Hematopoietic multipotent progenitor cell treated with erythropoietin and hydrocortisone succinate and interleukin-3 and kit ligand, for 17 days (in vitro differentiated cells): ENCODE measurements at places on chromosomes 16 and 17.

DNA sequence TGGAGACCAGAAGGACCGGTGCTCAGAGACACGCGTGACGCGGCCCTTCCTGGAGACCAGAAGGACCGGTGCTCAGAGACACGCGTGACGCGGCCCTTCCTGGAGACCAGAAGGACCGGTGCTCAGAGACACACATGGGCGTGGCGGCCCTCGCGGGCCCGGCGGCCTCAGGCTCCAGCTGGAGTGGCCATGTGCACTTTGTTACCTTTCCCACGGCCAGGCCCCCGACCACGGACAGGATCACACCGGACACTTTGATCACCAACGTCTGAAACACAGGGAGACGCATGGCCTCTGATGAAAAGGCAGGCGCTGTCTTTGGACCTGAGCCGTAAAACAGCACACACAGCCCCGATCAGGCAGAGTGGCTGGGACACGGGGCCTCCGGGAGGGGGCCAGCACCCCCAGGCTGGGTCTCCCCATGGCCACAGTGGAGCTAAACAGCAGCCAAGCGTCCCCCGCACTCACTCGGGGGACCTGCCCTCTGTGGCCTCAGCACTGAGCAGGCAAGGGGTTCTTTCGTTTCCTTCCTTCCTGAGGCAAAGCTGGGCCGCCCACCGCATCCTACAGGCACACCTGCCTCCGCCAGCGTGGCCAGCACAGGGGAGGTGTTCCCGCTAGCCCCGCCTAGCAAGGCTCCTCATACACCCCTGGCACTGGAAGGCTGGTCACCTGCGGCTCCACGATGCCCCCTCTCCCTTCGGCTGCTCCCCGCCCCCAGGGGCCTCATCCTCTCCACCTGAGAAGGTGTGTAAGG lies 13.3 kb upstream of the CCDC154 start:
- no peak for DNase-seq

DNA sequence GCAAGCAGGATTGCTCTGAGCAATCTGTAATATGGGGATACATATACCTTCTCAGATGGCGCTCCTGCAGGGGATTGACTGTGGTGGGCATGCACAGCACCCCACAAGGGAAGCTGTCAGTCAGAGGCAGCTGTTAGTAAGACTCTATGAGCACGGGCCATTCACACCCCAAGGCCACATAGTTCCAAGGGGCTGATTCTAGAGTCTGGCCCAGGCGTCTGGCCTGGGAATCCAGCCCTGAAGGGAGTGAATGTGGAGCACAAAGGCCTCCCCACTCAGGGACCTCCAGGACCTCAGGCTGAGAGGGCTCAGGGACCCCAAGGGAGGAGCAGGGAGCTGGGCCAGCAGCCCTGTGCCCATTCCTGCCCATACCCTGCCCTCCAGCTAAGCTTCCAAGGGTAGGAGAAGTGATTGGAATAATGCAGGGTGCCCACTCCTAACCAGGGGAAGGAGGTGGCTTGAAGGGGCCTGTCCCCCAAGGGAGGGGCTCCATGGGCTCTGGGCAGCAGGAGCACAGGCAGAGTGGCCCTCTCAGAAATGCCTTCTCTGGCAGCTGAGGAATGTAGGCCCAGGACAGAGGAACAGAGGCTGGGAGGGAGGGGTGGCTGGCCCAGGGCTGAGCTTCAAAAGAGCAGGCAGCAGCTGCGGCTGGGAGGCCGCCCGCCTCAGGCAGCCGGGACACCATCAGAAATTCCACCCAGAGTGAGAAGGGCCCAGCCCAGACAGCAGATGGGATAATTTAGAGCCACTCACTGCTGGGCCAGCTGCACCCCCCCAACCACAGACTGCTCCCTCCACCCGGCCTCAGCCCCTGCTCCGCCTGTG lies 48.9 kb upstream of the MRPS23 start:
- no peak for DNase-seq

- DNase-seq = no peak
Measured at GRCh38 chr17:36089888-36090836, at the start of gene CCL3. CCL3 (minus strand) TSS chr17:36090143; CDS start chr17:36090058, 85 bp downstream.

DNA sequence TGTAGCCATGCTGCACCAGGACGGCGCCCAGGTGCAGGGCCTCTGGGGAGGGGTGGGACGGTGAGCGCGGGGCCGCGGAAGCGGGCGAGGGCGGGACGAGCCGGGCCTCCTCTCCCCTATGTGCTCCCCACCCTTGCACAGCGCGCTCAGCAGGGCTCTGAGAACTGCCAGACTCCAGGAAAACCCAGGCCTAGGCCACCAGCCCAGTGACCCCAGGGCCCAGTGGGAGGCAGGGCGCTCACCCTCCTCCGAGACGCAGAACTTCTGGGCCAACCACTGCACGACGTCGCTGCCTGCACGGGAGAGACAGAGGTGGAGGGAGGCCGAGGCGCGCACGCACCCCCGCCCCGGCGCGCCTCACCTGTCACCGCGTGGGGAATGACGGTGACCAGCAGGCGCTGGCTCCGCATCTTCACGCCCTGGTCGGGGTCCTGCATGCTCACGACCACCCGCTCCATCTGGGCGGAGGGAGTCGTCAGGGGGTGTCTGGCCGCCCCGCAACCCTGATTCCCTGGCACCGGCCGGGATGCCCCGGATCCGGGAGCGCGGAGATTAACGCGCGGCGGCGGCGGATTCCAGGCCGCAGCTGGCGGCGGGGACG lies 603 bp downstream of the RGS11 start:
- no peak for DNase-seq

- DNase-seq = no peak
Measured at GRCh38 chr17:62870030-62870541, 62.0 kb upstream of the MARCHF10 start.

DNA sequence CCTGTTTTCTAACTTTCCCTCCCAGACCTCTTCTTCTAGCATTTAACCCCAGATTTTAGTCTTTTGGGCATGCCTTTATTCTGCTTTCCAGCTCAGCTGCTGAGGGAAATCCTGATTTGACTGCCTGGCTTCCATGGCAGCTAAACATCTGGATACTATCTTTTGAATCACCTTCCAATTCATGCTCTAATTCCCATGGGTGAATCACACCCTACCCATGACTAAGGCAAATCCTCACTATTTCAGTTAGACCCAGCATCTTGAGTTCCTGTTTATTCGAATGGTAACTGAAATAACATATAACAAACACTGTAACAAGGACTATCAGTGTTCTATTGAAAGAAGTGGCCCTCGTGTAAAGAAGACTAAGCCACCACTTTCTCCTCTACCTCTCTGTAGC lies 29.8 kb downstream of the CA10 start:
- no peak for DNase-seq
